ENCODE measurements at places on chromosomes 12 and 14. TPM values are rescaled to one million over a fixed set of nuclear protein-coding genes. Genes with fewer than 3 reads are reported as not detected.
A peak's percentile ranks its signal among the peaks of the same experiment; 100 is the strongest.

GPR162 gene
- total RNA-seq = 23.4 TPM

NOS1 gene
- total RNA-seq = 2.4 TPM

DNA sequence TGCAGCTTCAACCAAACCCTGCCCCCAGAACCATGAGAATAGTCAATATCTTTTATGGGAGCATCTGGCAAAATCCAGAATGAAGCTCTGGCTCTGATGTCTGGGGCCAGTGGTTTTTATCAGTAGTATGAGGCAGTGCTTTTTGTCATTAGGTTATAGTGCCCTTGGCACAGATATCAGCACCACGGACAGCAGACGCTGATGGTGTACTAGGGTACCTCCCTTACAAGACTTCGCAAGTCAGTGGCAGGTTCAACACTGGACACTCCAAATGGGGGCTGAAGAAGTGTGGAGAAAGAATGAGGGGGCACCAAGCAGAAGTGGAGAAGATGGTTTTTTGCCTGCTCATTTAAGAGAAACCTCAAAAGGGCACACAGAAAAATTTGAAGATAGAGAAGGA is 68.2 kb upstream of the E2F7 start:
- DNase-seq = peak; percentile 59

DNA sequence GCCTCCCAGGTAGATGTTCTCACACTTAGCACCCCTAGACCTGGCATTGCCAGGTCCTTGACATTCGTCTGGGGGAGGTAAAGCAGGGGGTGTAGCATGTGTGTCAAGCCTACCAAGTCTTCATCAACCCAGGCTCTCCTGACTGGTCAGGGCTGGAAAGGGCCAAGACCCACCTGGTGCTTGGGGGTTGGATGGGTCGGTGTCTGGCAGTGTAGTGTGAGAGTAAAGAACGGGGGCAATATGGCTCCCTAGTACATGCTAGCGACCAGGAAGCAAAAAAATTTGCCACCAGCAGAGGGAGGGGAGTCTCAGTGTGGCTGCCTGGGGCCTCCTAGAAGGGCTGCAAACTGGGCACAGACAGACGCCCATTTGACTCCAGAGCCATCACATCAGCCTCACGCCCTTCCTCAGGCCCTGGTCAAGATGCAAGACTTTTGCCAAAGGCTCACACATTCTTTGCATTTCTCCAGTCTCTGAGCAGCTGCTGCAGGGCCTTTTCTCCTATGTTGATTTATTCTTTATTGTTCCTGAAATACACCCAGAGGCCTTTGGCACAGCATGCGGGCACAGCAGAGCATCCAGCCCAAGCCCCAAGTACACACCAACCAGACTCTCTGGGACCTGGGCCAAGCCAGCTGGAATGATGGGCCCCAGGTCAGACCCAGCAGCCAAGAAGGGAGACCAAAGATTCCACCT is 38.3 kb upstream of the PNMA1 start:
- DNase-seq = peak; percentile 85

GRCh38 chr12:685388-685787 is 22.1 kb upstream of the NINJ2 start:
- peak; percentile 70 for DNase-seq

DNA sequence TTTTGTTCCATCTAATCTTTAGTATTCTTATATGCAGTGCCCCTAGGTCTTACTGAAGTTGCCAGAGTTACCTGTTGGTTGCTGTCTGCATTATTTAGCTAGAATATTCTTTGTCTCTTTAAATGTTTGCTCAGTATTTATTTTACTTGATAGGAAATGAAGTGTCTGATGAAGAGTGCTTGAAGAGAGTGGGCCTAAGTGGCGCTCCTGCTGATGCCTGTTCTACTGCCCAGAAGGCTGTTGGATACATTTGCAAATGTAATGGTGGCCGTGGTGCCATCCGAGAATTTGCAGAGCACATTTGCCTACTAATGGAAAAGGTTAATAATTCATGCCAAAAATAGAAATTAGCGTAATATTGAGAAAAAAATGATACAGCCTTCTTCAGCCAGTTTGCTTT is 18.9 kb downstream of the CMAS start:
- no peak for DNase-seq

DNA sequence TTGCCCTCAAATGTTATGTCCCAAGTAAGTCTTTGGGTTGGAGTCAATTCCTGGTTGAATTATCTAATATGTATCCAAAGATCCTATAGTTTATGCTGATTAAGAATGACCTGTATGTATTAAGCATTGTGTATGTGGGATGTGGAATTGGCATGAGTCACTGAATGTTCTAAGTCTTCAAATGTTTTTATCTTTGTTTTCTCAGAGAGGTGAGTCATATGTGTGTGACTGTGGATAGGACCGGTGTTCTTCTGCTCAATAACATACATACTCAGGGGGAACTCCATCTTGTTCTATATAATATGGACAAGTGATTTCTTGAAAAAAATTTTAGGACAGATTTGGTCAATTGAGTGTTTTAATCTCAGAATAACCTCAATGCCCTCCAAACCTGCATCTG is 57.9 kb downstream of the NAV3 start:
- DNase-seq = no peak

DNA sequence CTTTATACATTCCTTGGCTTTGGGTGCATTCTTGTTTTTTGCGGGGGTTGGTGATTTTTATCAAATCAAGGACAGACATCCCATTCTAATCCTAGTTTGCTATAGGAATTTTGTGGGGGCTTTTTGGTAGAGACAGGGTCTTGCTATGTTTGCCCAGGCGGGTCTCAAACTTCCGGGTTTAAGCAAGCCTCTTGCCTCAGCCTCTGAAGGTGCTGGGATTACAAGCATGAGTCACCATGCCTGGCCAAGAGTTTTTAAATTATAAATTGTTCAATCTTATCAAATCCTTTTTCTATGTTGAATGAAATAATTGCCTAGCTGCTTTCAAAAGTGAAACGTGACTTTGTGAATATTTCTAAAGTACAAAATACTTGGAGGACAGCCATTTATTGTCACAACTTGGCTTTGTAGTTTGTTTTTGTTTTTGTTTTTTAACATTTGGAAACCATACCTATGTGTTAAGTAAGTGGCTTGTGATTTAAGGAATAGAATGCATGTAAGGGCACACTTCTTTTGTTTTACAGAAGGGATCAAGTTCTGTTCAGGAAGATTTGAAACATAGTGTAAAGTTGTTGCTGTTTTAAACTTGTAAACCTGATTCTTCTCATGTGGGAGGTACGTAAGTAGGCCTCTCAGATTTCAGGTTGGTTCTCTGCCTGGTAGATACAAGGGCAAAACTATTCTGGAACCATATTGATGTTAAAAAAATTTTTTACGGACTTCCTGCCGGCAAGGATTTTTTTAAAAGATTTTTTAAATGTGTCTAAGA is 13.4 kb downstream of the MARK3 start:
- no peak for DNase-seq

All from lung (tissue), 17 donors.